MCF 10A (cell line): ENCODE measurements at places on chromosomes 2 and 18. TPM values are rescaled to one million over a fixed set of nuclear protein-coding genes. Genes with fewer than 3 reads are reported as not detected.

CAVIN2 gene
- 14.7 and 16.4 TPM in 2 replicates for total RNA-seq

ERLEC1 gene
- total RNA-seq, result 51.4 and 68.1 TPM in 2 replicates

- H3K36me3 ChIP-seq, result no peaks in the 10 kb centered on the region
- DNase-seq, result no peak
- no peak overlapping the region for H3K27ac ChIP-seq
- H3K4me3 ChIP-seq, result no peak overlapping the region
- no peaks in the 10 kb centered on the region for H3K4me1 ChIP-seq
- H3K27me3 ChIP-seq, result peaks cover 5% of the 10 kb centered on the region
Measured at GRCh38 chr2:231413921-231414476, 18.5 kb downstream of the B3GNT7 start.

- H3K27me3 ChIP-seq, result no peaks in the 10 kb centered on the region
- H3K36me3 ChIP-seq, result no peaks in the 10 kb centered on the region
- no peak overlapping the region for H3K4me3 ChIP-seq
- peaks cover 3% of the 10 kb centered on the region for H3K4me1 ChIP-seq
Measured at GRCh38 chr2:240250150-240250984, 109.9 kb upstream of the OTOS start.

DNA sequence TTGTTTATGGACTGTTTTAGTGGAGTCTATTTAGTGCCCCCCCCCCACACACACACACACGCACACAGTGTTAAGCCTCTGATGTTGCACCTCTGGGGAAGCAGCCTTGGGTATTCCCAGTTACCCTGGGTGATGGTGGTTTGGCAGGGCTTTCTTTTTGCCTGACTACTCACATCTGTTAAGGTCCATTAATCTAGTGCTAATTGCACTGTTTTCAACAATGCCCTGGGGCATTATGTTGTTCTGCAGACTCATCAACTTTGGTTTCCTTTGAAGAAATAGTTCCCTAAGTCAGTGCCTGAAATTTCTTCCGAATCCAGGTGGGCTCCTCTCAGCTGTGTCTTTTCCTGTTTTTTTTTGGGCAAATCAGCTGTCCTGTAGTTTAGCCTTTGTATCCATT, 34.7 kb downstream of the SPOPL start:
- DNase-seq, result peak; percentile 4
- no peaks in the 10 kb centered on the region for H3K36me3 ChIP-seq
- H3K4me1 ChIP-seq, result peaks cover 18% of the 10 kb centered on the region
- H3K4me3 ChIP-seq, result no peak overlapping the region
- no peak overlapping the region for H3K27ac ChIP-seq

- H3K4me3 ChIP-seq, result no peak overlapping the region
- peak; percentile 30 for DNase-seq
- H3K36me3 ChIP-seq, result no peaks in the 10 kb centered on the region
Measured at GRCh38 chr2:854460-854859, 96.2 kb upstream of the SNTG2 start.

DOK6 gene
- not detected in 2 replicates for total RNA-seq

RUFY4 gene
- total RNA-seq, result not detected in 2 replicates

DNA sequence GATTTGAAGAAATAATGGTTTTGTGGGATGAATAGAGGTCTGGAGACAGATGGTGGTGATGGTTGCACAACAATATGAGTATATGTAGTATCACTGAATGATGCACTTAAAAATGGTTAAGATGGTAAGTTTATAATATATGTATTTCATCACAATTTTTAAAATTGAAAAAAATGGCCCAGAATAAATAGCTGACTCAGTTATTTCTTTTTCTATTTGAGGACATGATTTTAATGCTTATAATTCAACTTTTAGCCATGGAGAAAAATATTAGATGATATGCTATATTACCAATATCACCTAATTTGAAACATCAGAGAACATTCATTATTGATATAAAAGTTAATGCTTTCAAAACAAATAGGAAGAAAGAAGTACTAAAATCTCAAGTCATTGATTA, 339.8 kb upstream of the LINC00305 start:
- H3K27ac ChIP-seq, result no peak overlapping the region
- H3K36me3 ChIP-seq, result no peaks in the 10 kb centered on the region
- no peak overlapping the region for H3K4me3 ChIP-seq
- no peaks in the 10 kb centered on the region for H3K4me1 ChIP-seq

DNA sequence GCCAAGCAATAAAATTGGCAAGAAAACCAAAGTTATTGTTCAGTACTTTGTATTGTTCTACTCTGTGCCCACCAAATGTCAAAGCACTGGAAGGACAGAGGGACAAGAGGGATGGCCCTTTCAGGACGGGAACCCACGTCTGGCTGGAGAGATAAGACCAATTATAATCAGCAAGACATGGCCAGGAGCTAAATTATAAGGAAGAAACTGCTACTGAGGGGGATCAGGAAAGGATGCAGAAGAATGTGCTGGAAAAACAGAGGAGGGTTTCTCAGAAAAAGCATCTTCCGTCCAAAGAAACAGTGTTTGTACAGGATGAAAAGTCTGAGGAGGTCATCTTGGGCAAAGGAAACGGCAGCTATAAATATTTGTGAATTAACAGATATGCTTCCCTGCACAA, 46.4 kb upstream of the NARS1 start:
- H3K4me3 ChIP-seq, result no peak overlapping the region
- H3K27ac ChIP-seq, result no peak overlapping the region
- H3K27me3 ChIP-seq, result no peaks in the 10 kb centered on the region
- H3K4me1 ChIP-seq, result no peaks in the 10 kb centered on the region

DNA sequence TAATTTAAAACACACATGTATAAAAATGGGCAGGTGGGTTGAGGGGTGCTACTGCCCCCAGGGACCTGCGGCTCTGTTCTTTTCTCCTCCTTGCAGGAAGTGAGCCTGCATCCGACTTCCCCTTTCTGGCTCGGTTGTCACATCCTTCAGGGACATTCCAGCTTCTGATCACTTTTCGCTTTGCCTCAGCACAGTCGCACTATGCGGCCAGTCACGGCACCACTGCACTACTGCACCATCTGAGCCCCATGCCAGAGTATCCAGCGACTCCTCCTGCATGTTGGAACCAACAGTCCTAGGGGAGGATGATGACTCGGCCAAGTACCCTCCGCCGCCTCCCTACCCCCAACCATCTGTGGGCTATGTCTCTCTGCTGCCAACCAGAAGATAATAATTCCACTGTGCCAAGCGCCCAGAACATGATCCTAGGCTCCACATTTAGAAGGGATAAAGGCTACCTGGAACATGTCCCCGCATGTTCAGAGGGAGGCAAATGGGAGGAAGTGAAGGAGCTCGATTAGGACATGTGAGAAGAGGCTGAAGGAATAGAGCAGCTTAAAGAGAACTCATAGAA, 17.6 kb downstream of the CDC42EP3 start:
- H3K27me3 ChIP-seq, result no peaks in the 10 kb centered on the region
- peak overlapping the region; percentile 33 for H3K4me3 ChIP-seq
- H3K4me1 ChIP-seq, result peaks cover 75% of the 10 kb centered on the region
- DNase-seq, result peak; percentile 89
